Metanephros (tissue), 2 donors: ENCODE measurements at places on chromosomes 1 and 21. TPM values are rescaled to one million over a fixed set of nuclear protein-coding genes. Genes with fewer than 3 reads are reported as not detected.

Gene GBP2
- total RNA-seq: 4.8 TPM

Gene WDR64
- not detected for total RNA-seq

Gene SPRR5
- not detected for total RNA-seq

Gene GUCA2B
- not detected for total RNA-seq

Gene SAMD13
- total RNA-seq: 3.0 TPM

Gene BCAN
- total RNA-seq: 0.18 TPM

Gene CFAP107
- total RNA-seq: 0.12 TPM

Gene FCRL1
- total RNA-seq: 2.2 TPM

Gene MYOG
- 32.3 TPM for total RNA-seq
